ENCODE measurements at places on chromosomes 12 and 14.

DNA sequence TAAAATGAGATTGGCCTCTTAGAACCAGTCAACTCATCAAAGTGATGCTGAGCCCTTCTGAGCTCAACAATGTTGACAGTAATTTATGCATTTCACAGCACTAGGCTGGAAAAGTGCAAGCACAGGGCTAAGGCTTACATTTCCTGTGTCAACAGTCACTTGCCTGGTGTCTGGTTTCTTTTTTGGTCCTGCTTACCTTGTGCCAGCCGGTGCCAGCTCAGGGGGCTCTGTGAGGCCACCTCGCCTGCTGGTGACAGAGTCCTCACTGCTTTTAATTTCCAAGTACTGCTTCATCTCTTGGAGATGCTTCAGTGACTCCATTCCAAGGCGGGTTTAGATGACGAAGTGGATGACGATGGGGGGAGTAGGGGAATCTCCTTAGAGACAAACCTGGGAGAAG is 53.1 kb upstream of the KCNA1 start:
- DNase-seq, result no peak
- H3K27ac ChIP-seq, result no peak overlapping the region
- H3K27me3 ChIP-seq, result peaks cover 46% of the 10 kb centered on the region
- no peak overlapping the region for H3K4me3 ChIP-seq

- H3K4me3 ChIP-seq, result no peak overlapping the region
- H3K27me3 ChIP-seq, result no peaks in the 10 kb centered on the region
These were observed 239.4 kb upstream of the TMTC1 start for GRCh38 chr12:30023186-30023585.

GRCh38 chr12:28425526-28425925 is 235.3 kb downstream of the CCDC91 start:
- H3K4me1 ChIP-seq, result no peaks in the 10 kb centered on the region
- H3K36me3 ChIP-seq, result no peaks in the 10 kb centered on the region
- no peak for DNase-seq
- H3K27ac ChIP-seq, result no peak overlapping the region
- H3K27me3 ChIP-seq, result no peaks in the 10 kb centered on the region
- H3K4me3 ChIP-seq, result no peak overlapping the region

- no peak for DNase-seq
- no peaks in the 10 kb centered on the region for H3K27me3 ChIP-seq
These were observed 60.1 kb downstream of the DERA start for GRCh38 chr12:15971211-15971610.

- H3K27ac ChIP-seq, result no peak overlapping the region
- no peaks in the 10 kb centered on the region for H3K4me1 ChIP-seq
- H3K36me3 ChIP-seq, result no peaks in the 10 kb centered on the region
- DNase-seq, result no peak
- H3K4me3 ChIP-seq, result no peak overlapping the region
These were observed 36.7 kb upstream of the PZP start for GRCh38 chr12:9244894-9245293.

GRCh38 chr12:57821474-57822214 is 3.1 kb upstream of the AVIL start:
- no peaks in the 10 kb centered on the region for H3K36me3 ChIP-seq
- H3K4me3 ChIP-seq, result no peak overlapping the region
- no peaks in the 10 kb centered on the region for H3K27me3 ChIP-seq
- H3K27ac ChIP-seq, result no peak overlapping the region
